GM10248 (cell line): ENCODE measurements at places on chromosomes 2 and 18.

DNA sequence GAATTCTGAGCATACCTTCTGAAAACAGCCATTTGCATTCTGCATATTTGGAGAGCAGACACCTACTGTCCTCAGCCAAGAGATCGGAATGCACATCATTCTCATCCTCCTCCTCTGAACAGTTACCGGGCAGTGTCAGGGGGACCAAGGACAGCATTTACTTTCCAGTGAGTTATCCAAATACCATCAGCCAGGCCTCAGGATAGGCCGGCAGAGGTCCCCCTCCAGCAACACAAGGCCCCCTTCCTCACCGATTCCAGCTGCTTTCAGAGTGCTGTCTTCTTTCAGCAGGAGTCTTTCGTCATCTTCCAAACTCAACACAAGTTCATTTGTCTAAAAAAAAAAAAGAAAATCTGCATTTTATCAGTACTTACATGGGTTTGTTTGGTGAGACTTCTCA is 55.3 kb downstream of the C2orf76 start:
- DNase-seq, result no peak

- DNase-seq, result no peak
Measured at GRCh38 chr2:65974067-65974723, 460.7 kb upstream of the MEIS1 start.

GRCh38 chr2:104804148-104804890 is 49.6 kb upstream of the POU3F3 start:
- DNase-seq, result no peak

- DNase-seq, result no peak
Measured at GRCh38 chr2:62547854-62548253, 41.9 kb upstream of the TMEM17 start.

DNA sequence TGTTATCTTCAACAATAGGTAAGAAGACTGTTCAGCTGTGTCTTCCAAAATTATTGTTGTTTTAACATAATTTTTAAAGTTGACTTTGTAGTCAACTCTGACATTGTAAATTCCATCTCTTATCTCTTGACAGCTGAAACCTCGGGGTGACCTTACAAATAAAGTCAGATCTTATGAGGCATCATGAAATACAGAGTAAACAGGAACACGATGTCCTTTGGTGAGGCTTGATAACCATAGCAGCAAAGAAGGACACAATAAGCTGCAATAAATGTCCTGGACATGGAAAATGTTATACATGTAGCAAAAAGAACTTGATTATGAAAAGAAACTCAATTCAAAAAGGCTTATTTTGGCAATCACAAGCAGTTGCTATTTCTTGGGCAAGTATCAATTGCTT is 618.9 kb upstream of the SLC39A10 start:
- DNase-seq, result no peak

GRCh38 chr2:36559221-36559942 is 38.6 kb downstream of the FEZ2 start:
- DNase-seq, result no peak

GRCh38 chr2:119282146-119282995 is 58.7 kb downstream of the STEAP3 start:
- no peak for DNase-seq

- no peak for DNase-seq
Measured at GRCh38 chr2:104758199-104758620, 95.7 kb upstream of the POU3F3 start.
